Glutamatergic neuron (in vitro differentiated cells): ENCODE measurements at places on chromosomes 16 and 17. TPM values are rescaled to one million over a fixed set of nuclear protein-coding genes. Genes with fewer than 3 reads are reported as not detected.

- no peak for DNase-seq
These were observed 486 bp upstream of the DNAJA2 start for GRCh38 chr16:46973996-46974324.

DNA sequence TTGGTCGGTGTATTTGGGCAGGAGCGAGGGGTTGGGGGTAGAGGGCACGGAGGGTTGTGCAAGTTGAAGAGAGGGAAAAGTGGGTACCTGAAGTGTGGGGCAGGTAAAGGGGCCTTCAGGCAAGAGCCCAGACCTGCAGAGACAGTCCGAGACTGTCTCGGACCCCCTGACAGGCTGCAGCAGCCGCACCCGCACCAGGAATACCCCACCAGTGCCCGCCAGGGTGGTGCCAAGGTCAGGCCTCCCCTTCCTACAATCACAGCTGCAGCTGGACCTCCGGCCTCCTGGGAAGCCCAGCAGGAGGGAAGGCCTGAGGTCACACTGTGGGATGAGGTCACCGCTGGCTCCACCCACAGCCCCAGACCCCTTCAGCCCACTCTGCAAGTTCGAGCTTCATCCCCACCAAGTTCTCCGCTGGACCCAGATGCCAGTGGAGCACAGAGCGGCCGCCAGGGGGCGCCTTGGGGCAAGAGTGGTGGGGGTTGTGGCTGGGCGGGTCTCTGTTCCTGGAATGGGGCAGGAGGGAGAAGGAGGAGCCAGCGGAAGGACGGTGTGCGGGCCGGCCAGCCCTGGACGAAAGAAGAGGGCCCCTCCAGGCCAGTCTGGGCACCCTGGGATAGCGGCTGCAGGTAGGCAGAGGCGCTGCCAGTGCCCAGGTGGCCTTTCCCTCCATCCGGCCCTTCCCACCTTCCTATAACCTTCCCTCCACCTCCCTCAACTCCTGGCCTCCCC, at the start of gene HSD3B7:
HSD3B7 (plus strand) TSS at position 539 of the 732 bp plus-strand sequence. CDS start 452 bp downstream, outside the sequence.
- peak; percentile 97 for DNase-seq

GRCh38 chr17:83100220-83100852, 20.9 kb downstream of the METRNL start:
- no peak for DNase-seq

DNA sequence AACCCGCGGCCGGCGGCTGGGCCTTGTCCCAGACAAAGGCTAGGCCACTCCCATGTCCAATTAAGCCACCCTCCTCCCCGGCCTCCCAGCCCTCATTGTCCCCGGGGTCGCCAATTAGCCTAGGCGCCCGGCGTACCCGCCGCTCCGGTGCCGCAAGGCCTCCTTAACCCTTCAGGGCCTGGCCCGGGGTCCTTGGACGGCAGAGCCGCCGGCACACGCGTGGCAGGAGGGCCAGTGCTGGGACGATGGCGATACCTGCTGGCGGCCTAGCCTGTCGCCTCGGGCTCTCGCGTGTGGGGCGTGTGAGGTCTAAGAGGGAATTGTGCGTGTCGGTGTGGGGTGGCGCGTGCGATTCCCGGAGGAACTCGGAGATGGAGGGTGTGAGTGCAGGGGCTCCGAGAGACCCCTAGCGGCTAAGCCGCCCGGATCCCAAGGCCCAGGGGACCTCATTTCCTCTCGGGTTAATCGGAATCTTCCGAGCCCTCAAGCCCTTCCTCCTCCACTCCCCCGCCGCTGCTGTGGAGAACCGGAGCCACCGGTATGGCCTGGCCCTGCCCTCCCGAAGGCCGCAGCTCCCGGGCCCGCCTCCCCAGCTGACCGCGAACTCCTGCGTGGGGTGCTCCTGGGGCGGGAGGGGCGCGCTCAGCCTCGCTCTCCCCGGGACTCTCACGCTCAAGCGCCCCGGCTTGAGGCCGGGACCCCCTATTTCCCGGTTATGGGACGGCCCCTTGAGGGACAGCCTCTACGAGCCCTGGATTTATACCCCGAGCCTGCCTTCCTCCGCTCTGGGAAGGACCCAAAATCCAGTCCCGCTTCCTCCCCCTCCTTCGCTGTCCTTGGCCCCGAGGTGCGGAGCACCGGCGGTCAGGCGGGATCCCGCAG, 11.9 kb downstream of the TBX2 start:
- DNase-seq, result peak; percentile 61

- no peak for DNase-seq
These were observed 22.2 kb upstream of the CLEC18A start for GRCh38 chr16:69928856-69929400.

- no peak for DNase-seq
These were observed 35.8 kb upstream of the C1QL1 start for GRCh38 chr17:45003877-45004276.

The STH gene
- total RNA-seq, result 4.1 TPM

The VWA3A gene
- total RNA-seq, result 0.17 TPM

The ATP6V0D1 gene
- 111 TPM for total RNA-seq

The CIITA gene
- 0.69 TPM for total RNA-seq
